Tibial artery (tissue), 4 donors: ENCODE measurements at places on chromosomes 7 and 10.

- H3K27ac ChIP-seq = no peak overlapping the region
- H3K4me3 ChIP-seq = no peak overlapping the region
- peaks cover 2% of the 10 kb centered on the region for H3K36me3 ChIP-seq
- no peaks in the 10 kb centered on the region for H3K4me1 ChIP-seq
- no peaks in the 10 kb centered on the region for H3K27me3 ChIP-seq
These were observed 58.9 kb downstream of the PIP4K2A start for GRCh38 chr10:22655312-22655981.

GRCh38 chr7:109376576-109376975 lies 806.9 kb downstream of the DNAJB9 start:
- H3K4me3 ChIP-seq = no peak overlapping the region
- no peak overlapping the region for H3K27ac ChIP-seq
- H3K27me3 ChIP-seq = no peaks in the 10 kb centered on the region
- no peaks in the 10 kb centered on the region for H3K4me1 ChIP-seq

DNA sequence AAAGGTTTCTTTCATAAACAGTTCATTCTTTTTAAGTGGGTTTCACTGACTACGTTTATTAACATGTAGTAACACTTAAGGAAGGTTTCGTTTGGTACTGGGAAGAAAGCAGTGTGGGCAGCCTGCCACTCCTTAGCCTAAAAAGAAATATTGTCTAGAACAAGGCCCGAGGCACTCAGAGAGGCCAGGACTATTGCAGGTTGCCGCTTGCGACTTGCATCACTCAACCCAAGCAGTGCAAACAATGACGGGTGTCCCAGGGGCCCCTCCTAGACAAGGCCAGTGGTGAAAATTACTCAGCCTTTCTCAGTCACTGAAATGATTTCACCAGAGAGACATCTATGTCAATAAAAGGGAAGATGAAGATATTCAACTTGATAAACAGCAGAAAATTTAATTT lies 243.9 kb downstream of the SNX13 start:
- H3K27ac ChIP-seq = no peak overlapping the region
- no peak overlapping the region for H3K4me3 ChIP-seq
- H3K36me3 ChIP-seq = no peaks in the 10 kb centered on the region
- peak; percentile 81 for DNase-seq
- H3K4me1 ChIP-seq = no peaks in the 10 kb centered on the region
- no peaks in the 10 kb centered on the region for H3K27me3 ChIP-seq

DNA sequence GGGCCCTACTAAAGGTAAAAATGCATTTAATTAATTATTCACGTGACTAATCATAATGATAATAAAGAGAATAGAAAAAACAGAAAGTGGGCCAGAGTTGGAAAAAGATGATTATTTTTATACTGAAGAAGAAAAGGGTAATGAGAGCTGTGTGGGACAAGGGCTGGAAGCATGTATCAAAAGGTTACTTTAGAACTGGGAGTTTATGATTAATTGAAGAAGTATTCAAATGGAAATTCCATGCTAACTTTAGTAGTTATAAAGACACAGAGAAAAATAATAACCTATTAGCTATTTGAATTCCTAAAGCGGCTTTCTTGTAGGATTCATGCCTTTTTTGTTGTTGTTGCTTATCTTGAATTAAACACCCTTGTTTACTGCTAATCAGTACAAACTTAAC lies 49.9 kb downstream of the MKX start:
- H3K4me1 ChIP-seq = peaks cover 61% of the 10 kb centered on the region
- H3K36me3 ChIP-seq = no peaks in the 10 kb centered on the region
- no peak overlapping the region for H3K4me3 ChIP-seq
- H3K27me3 ChIP-seq = no peaks in the 10 kb centered on the region

DNA sequence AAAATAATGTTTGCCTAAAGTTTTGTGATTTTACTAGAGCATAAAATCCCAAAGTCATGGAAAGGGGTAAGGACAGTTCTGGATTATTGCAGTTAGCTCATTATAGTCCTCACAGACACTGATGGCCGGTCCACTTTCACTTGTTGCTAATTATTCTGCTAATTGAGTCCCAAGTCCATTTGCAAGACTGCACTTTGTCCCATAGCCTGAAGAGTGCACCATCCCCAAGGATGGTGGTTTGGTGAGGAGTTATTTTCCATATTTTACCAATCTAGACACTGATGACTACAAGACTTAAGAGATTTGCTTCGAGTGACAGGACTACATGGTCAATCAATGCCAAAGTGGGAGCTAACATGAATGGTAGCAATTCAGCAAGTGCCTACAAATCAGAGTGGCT lies 181.8 kb upstream of the CACNA2D1 start:
- H3K27ac ChIP-seq = no peak overlapping the region
- no peaks in the 10 kb centered on the region for H3K36me3 ChIP-seq
- H3K4me3 ChIP-seq = no peak overlapping the region
- no peaks in the 10 kb centered on the region for H3K27me3 ChIP-seq
- no peaks in the 10 kb centered on the region for H3K4me1 ChIP-seq

- DNase-seq = no peak
- H3K27ac ChIP-seq = no peak overlapping the region
- H3K27me3 ChIP-seq = no peaks in the 10 kb centered on the region
- no peak overlapping the region for H3K4me3 ChIP-seq
- H3K36me3 ChIP-seq = peaks cover 49% of the 10 kb centered on the region
These were observed 46.6 kb downstream of the CLEC2L start for GRCh38 chr7:139570119-139570518.

- no peak overlapping the region for H3K27ac ChIP-seq
- H3K4me1 ChIP-seq = peaks cover 16% of the 10 kb centered on the region
- no peaks in the 10 kb centered on the region for H3K36me3 ChIP-seq
- H3K27me3 ChIP-seq = no peaks in the 10 kb centered on the region
- no peak for DNase-seq
These were observed 147.0 kb downstream of the FANK1 start for GRCh38 chr10:126043389-126043788.

DNA sequence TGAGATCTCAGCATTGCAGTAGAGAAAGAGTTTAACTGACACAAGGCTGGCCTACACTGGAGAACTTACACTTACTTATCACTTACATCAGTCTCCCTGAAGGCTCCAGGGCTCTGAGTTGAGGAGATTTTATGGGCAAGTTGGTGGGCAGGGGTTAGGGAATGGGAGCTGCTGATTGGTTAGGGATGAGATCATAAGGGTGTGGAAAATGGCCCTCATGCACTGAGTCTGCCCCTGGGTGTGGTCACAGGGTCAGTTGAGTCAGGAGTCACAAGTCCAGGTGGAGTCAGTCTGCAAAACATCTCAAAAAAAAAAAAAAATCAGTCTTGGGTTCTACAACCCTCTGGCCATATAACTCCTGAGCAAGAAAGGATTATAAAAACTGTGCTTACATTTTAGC lies 60.5 kb downstream of the PPP1R17 start:
- no peaks in the 10 kb centered on the region for H3K27me3 ChIP-seq
- no peaks in the 10 kb centered on the region for H3K4me1 ChIP-seq
- no peak overlapping the region for H3K4me3 ChIP-seq
- no peaks in the 10 kb centered on the region for H3K36me3 ChIP-seq
- no peak for DNase-seq

GRCh38 chr7:43768887-43769272 lies 10.4 kb downstream of the BLVRA start:
- no peak for DNase-seq
- H3K36me3 ChIP-seq = peaks cover 16% of the 10 kb centered on the region
- H3K4me3 ChIP-seq = no peak overlapping the region

GRCh38 chr10:55263327-55263726 lies 462.3 kb upstream of the PCDH15 start:
- H3K4me1 ChIP-seq = no peaks in the 10 kb centered on the region
- no peaks in the 10 kb centered on the region for H3K36me3 ChIP-seq
- no peaks in the 10 kb centered on the region for H3K27me3 ChIP-seq
- no peak overlapping the region for H3K4me3 ChIP-seq

- H3K4me1 ChIP-seq = no peaks in the 10 kb centered on the region
- no peak for DNase-seq
- no peak overlapping the region for H3K27ac ChIP-seq
These were observed 20.2 kb downstream of the GNAI1 start for GRCh38 chr7:80154656-80155333.
